Stimulated activated effector memory CD8-positive, alpha-beta T cell treated with anti-CD3 and anti-CD28 coated beads, Interleukin-12 subunit alpha, Interleukin-12 subunit beta, amount 100 ng/mL, for 72 hours (primary cell): ENCODE measurements at places on chromosomes 12 and 14.

GRCh38 chr12:108043750-108044533 lies 85.1 kb upstream of the WSCD2 start:
- no peak for DNase-seq

- DNase-seq, result no peak
Measured at GRCh38 chr14:95150910-95151309, 6.4 kb downstream of the DICER1 start.

- DNase-seq, result no peak
Measured at GRCh38 chr14:80233470-80234089, 22.3 kb upstream of the DIO2 start.

DNA sequence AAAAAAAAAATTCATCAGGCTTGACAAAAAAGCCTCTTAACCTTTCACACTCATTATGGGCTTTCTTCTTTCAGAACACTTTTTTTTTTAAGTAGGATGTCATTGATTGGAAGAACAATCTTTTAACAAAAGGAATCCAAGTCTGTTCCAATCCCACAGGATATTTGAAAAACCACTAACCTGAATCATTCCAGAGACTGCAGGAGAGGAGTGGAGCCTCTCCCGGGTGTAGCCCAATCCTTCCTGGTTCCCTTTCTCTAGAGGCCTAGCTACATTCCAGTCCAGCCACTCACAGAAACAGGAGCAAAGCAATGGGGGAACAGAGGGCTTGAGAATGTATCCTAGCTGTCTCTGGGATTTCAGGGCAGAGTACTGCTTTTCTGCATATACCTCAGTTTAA lies 4.3 kb downstream of the MFAP5 start:
- no peak for DNase-seq

DNA sequence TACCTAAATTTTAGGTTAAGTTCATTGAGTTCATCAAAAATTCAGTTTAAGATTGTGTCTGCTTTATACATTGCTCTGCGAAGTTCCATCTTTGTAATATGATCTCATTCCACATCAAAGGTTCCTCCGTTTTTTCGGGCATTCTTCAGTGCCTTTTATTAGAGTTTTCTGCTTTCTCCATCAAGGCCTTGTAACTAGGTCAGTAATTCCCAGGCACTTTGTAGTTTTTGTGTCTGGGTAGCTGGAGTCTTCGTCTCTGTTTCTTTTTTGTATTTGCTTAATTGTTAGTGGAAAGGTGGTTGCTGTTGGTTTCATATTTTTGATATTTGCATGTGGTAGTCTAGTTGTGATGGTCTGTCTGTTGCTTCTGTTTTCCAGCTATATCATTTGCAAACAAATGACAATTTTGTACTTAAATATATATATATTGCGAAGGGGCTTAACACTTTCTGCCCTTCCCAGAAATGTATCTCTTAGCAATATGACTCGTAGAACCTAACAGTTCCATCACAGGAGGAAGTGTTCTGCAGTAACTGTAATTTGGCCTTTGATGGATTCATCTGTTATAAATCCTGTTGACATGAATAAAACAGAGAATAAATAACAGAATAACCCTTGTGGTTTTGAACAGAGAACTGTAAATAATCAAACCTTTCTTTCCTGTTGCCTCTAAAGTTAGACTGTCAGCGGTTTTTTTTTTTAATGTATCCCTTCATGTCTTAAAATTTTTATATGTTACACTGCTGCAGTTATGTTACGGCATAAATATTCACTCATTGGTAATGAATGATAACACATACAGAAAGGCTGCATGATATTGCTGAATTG lies 88.4 kb upstream of the DYNC1H1 start:
- no peak for DNase-seq

DNA sequence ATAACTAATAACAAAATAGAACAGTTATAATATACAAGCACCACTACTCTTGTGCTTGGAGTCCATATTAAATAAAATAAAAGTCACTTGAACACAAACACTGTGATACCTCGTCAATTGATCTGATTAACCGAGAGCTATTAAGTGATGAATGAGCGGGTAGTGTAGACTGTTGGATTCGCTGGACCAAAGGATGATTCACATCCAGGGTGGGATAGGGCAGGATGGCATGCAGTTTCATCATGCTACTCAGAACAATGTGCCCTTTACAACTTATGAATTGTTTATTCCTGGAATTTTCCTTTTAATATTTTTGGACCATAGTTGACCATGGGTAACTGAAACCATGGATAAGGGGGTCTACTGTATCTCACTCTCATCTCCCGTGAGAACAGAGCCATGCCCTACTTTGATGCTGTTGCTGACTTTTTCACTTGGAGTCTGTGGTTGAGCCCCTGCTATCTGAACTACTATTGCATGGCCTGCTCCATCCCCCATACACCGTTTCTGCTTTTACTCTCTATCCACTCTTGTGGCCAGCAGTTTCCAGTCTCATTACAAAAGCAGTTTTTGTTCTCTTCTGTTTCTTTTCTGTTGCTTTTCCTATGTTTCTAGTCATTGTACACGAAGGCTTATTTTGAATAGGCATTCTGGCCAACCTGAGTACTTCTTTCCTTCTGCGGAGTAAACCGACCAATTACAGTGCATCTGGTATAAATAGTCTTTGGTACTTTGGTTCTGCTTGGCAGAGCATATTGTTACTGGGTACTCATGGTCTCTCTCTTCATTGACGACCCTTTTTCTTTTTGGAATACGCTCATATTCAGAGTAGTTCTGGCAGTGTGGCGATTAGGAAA lies 12.2 kb downstream of the TMTC2 start:
- no peak for DNase-seq

GRCh38 chr12:10331642-10332239 lies 24.1 kb downstream of the KLRD1 start:
- no peak for DNase-seq

DNA sequence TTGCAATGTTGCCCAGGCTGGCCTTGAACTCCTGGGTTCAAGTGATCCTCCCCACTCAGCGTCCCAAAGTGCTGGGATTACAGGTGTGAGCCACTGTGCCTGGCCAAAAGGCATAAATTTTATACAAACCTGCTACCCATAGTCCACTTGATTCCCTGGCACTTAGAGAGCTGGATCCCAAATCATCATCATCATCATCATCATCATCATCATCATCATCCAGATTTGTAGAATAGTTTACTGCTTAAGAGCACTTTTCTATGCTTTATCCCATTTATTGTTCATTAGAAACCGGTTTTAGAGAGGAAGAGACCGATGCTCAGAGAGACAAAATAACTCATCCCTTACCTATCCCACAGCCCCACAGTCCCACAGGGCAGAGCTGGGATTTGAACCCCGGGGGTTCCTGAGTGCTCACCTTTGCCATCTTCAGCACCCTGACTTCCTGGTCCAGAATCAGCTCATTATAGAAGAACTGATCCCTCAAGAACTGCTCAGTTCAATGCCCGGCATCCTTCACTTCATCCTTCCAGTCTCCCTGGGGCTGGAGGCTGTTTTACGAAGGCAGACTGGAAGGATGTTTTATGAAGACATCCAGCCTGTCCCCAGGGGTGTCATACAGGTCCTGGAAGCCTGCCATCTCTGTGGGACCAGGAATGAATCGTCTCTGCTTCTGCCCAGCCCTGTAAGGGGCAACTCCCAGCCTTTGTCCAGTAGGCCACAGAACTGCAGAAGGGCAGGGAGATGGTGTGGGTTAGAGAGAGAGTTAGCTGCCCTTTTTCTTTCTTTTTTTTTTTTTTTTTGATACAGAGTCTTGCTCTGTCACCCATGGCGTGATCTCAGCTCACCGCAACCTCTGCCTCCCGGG lies 20.2 kb upstream of the OASL start:
- DNase-seq, result no peak

- DNase-seq, result peak; percentile 81
Measured at GRCh38 chr14:81464253-81465002, 64.3 kb upstream of the STON2 start.

DNA sequence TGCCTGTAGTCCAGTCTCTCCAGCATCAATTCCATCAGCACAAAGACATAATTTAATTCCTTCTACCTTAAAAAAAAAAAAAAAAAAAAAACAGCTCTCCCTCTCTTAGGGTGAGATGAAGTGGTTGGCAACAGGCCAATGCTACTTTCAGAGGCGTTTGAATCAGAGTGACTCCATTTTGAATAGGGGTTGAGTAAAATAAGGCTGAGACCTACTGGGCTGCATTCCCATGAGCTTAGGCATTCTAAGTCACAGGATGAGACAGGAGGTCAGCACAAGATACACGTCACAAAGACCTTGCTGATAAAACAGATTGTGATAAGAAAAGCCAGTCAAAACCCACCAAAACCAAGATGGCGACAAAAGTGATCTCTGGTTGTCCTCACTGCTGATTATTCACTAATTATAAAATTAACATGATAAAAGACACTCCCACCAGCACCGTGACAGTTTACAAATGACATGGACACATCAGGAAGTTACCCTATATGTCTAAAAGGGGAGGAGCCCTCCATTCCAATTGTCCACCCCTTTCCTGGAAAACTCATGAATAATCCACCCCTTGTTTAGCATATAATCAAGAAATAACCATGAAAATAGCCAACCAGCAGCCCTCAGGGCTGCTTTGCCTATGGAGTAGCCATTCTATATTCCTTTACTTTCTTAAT lies 6.9 kb upstream of the TCL1B start:
- no peak for DNase-seq

- DNase-seq, result no peak
Measured at GRCh38 chr12:86148071-86148470, 108.1 kb downstream of the MGAT4C start.

GRCh38 chr14:21822109-21822508 lies 148.5 kb upstream of the OR4E1 start:
- DNase-seq, result no peak

DNA sequence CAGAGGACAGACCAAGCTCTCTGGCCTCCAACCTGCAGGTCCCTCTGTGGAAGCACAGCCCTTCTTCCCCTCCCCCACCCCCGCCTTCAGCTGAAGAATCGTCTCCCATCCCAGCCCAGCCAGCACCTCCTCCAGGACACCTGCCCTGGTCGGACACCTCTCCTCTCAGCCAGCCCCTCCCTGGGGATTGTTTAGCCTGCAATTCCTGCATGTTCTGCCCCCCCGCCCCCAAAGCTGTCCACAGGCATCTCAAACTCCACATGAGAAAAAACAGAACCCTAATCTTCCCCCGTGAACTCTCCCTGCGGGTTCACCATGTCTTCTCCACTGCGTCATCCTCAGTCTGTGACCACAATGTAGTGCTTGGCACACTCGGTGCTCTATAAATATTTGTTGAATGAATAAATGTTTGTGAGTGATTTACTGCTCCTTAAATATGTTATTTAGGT lies 24.1 kb downstream of the PRIMA1 start:
- no peak for DNase-seq

DNA sequence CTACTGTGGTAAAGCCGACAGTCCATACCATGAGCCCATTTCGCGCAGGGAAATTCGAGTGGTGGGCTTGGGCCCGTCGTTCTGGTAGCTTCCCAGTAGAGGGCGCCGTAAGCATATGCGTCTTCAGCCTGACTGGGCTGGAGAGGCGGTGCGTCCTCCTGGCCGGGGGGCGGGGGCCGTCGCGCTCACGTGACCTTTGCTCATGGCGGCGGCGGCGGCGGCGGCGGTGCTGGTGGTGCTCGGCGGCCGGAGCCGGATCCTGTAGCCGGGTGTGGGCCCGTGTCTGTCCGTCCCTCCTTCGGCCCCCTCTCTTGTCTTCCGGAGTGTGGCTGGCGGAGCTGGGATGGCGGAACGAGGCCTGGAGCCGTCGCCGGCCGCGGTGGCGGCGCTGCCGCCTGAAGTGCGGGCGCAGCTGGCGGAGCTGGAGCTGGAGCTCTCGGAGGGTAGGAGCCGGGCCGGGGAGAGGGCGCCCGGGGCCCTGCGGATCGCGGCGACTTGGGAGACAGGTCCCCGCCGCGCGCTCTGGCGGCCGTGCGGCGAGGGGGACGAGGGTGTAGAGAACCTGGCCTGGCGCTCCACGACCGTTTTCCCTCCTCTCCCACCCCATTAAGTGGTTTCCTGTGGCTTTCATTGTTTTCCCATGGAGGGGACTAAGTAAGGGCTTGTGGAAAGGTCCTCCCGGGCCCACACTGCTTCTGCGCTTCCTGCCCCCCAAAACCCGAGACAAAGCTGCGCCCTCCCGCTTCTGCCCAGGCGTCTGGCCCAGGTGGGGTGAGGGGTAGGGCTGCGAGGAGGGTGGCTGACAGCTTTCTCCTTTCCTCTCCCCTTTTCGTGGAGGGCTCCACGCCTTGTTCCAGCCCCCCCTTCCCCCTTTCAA lies at the start of gene DIP2B:
TSS of gene DIP2B (plus strand) at position 188 of the 877 bp plus-strand sequence. CDS start at position 344, 156 bp downstream.
- peak; percentile 95 for DNase-seq

GRCh38 chr14:68757618-68758081 lies 35.2 kb downstream of the ZFP36L1 start:
- DNase-seq, result no peak

GRCh38 chr14:59627011-59627520 lies 50.5 kb upstream of the CCDC175 start:
- no peak for DNase-seq

GRCh38 chr14:53539489-53540126 lies 386.5 kb upstream of the DDHD1 start:
- DNase-seq, result peak; percentile 5

DNA sequence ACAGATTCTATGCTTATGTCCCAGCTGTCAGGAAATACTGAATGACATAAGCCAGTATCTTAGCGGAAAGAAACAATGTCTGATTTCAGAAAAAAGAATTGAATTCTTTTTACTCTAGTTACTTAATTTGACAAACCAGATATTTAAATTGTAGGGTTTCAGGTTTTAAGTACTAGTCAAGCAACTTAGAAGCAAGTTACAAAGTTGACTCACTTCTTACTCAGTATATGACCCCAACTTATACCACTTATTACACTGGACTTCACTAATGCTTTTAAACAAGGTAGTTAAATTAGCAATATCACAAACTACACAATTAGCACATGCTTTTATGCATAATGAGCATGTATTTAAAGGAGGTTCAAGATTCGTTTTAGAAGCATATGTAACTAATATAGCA lies 7.1 kb downstream of the GMFB start:
- DNase-seq, result no peak

DNA sequence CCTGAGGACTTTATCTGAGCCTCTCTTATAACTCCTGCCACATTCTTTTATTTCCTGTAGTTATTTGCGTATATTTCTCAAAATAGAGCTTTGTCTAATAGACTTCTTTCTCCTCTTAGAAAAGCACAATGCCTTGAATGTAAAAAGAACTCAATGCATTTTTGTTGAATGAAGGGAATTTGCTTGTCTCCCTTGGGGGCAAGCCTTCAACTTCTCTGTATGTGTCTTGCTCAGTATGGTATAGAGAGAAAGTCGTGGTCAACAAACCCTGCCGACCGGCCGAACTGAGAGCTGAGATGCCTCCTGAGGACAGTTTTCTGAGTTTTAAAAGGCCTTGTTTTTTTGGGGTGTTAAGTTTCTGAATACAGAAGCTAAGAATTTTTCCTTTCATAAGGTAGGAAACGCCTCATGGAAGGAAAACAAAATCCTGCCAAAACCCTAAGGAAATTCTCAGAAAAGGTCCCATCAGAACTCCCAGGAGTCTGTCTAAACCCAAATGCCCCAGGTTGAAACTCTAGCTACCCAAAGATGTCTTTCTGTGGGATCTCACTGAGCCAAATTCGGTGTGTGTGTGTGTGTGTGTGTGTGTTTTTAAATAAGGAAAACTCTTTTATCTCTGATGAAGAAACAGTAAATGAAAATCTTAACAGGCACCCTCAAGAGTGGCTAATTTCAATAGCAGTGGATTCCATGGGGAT lies 136.6 kb downstream of the C12orf75 start:
- no peak for DNase-seq

GRCh38 chr14:101020834-101021370 lies 117.4 kb upstream of the RTL1 start:
- no peak for DNase-seq
